ENCODE measurements at places on chromosomes 12 and 14.

- no peak for DNase-seq
Observed at GRCh38 chr12:15819644-15820437, 30.7 kb upstream of the EPS8 start.

DNA sequence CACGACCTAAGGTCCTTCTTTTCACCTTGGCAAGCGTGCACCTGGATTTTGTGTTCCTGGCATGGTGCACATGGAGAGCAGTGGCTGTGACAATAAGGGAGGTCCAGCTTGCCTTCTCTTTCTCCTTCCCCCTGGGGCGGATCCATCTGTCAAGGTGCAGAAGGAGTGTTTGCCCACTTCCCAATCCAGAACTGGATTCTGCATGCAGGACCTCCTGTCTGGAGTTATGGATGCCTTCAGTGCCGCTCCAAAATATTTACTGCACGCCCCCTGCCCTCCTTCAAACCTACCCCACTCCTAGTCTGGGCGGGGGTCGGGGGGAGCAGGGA is 192.7 kb downstream of the DPF3 start:
- no peak for DNase-seq

- no peak for DNase-seq
Observed at GRCh38 chr12:70536650-70537049, 100.6 kb downstream of the PTPRB start.

DNA sequence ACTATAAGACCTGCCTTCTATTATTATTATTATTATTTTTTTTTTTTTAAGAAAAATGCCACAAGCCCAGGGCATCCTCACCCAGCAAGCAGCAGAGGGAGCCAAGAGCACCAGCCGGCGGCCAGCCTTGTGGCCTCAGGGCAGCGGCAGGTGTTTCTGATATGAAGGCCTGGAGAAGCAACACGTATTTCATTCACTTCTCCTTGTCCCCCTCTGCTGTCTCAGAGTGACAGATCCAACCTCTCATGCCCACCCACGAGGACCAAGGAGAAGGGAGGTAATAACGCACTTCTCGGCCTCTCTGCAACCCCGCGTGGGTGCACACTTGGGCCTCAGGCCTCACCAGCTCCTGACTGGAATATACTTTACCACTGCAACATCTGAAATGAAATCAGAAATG is 25.4 kb downstream of the CDC42BPB start:
- DNase-seq, result no peak

- no peak for DNase-seq
Observed at GRCh38 chr12:68532204-68532886, 78.4 kb upstream of the RAP1B start.

DNA sequence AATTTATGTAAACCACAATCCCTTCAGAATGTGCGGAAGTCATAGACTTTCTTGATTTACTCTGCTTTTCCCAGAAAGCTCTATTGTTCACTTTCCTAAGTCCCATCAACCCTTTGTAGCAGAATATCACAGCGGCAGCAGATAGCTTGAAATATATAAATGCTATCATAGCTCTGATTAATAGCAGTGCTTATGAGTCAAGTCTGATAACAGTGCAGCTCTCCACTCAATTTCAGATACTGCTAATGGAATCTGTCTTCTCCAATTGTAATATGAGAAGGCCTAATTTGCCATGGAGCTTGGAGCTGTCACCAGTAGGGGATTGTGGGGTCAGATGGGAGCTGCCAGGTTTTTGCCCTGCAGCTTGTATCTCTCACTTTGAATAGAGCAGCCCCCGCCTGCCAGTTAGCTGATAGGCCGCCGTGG is 10.9 kb downstream of the TMEM260 start:
- DNase-seq, result no peak

- peak; percentile 80 for DNase-seq
Observed at GRCh38 chr12:27969624-27970400, 2.7 kb downstream of the PTHLH start.
